Activated naive CD4-positive, alpha-beta T cell treated with anti-CD3 and anti-CD28 coated beads, Interleukin-2, amount 10 ng/mL, durations not matched to agents 5 hours and 36 hours (primary cell): ENCODE measurements at places on chromosomes 16 and 17. TPM values are rescaled to one million over a fixed set of nuclear protein-coding genes. Genes with fewer than 3 reads are reported as not detected.

Gene HGS
- total RNA-seq = 125 TPM

Gene C1QTNF1
- total RNA-seq = not detected

Gene ZC3H7A
- 69.7 TPM for total RNA-seq

Gene SLC16A5
- 11.7 TPM for total RNA-seq

Gene SLC5A11
- not detected for total RNA-seq

Gene G6PC1
- not detected for total RNA-seq

Gene TSPOAP1
- 42.0 TPM for total RNA-seq

Gene TNFRSF13B
- not detected for total RNA-seq

Gene KRTAP4-5
- not detected for total RNA-seq

Gene EFNB3
- not detected for total RNA-seq

Gene RBL2
- total RNA-seq = 223 TPM

Gene PTX4
- total RNA-seq = not detected

Gene BRIP1
- total RNA-seq = 18.5 TPM

Gene KRT24
- total RNA-seq = not detected
